ENCODE measurements at places on chromosomes 6 and 20. TPM values are rescaled to one million over a fixed set of nuclear protein-coding genes. Genes with fewer than 3 reads are reported as not detected.

Gene LPA
- not detected for total RNA-seq

Gene HLA-DQA1
- total RNA-seq, result 0.86 TPM

Gene GPR6
- not detected for total RNA-seq

Gene DLL1
- total RNA-seq, result 5.3 TPM

Gene CDC25B
- total RNA-seq, result 223 TPM

Gene CLDN20
- total RNA-seq, result not detected

Gene AKAP12
- total RNA-seq, result 1,220 TPM

Gene ERVFRD-1
- total RNA-seq, result not detected

DNA sequence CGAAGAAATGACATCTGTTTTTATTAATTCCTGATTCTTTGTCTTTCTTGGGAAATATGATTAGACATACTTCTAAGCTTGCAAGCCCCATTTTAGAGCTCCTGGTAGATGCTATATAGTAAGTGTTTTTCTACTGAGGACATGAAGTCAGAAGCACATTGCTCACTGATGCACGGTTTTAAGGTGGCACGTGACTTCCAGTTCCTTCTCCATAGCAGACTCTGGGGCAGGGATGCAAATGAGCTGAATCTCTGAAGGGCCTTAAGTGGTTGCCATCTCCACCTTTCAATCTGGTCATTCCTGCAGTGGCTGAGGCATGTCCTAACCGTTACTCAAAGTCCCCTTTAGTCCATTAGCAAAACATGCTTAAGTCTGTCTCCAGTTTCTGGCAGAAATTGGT, 421.2 kb upstream of the HTR1E start:
- no peak for DNase-seq

GRCh38 chr6:152848919-152849318, 98.3 kb downstream of the VIP start:
- DNase-seq, result no peak

- DNase-seq, result no peak
These were observed 296.5 kb upstream of the RUNX2 start for GRCh38 chr6:45031601-45032000.

DNA sequence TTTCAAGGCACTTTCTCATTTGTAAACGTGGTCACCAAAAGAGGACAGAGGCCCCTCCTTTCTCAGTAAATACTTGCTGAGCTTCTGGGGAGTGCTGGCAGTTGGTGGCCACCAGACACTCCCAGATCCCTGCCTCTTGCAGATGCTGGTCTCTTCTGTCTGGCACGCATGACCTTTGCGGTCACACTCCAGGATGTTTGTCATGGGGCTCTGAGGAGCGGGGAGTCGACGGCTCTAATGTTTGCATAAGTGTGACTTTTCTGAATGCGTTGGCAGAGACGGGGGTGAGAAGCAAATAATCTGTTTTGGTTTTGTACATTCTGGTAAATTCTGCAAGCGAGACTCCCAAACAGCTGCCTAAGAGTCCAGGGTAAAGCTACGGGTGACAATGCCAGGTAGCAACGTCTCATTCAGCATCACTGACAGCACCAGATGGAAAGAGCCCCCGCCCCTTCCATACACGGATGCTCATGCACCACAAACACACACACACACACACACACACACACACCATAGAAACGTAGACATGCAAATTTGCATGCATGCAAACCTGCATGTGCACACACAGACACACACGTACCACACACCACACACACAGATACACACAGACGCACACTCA, 101.1 kb downstream of the YTHDF1 start:
- no peak for DNase-seq

DNA sequence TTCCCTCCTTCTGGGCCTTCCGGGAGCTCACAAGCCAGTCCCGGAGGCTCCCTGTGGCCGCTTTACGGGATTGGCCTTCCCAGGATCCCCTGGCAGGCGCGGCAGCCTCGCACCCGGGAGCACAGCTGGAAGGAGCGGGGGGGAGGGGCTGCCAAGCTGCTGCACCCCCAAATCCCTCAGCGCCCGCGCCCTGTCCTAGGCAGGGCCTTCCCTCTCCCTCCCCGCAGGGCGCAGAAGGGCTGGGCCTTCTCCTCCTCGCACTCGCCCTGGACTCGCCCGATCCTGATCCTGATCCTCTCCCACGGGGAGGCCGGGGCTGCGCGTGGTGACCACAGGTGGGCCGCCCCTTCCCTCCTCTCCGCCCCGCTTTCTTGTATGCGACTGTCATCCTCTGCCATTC, 146.4 kb downstream of the FNDC1 start:
- DNase-seq, result no peak

- no peak for DNase-seq
These were observed 29.7 kb downstream of the FYN start for GRCh38 chr6:111843347-111844147.

DNA sequence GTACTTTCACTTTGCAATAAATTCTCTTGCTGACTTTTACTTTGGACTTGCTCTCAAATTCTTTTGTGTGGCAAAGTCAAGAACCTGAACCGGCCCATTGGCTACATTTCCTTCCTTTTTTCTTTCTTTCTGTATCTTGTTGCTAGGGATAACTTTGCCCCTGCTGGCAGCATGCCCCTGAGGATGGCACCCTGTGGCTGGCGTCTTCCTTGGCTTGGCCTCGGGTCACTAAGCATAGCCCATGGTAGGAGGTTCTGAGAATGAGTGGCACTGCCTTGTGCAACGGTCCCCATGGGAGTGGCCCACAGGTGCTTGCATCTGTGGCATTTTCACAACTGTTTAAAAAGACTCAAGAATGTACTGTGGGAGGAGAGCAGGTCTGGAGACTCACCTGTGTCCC, 14.0 kb upstream of the HLA-F start:
- no peak for DNase-seq

DNA sequence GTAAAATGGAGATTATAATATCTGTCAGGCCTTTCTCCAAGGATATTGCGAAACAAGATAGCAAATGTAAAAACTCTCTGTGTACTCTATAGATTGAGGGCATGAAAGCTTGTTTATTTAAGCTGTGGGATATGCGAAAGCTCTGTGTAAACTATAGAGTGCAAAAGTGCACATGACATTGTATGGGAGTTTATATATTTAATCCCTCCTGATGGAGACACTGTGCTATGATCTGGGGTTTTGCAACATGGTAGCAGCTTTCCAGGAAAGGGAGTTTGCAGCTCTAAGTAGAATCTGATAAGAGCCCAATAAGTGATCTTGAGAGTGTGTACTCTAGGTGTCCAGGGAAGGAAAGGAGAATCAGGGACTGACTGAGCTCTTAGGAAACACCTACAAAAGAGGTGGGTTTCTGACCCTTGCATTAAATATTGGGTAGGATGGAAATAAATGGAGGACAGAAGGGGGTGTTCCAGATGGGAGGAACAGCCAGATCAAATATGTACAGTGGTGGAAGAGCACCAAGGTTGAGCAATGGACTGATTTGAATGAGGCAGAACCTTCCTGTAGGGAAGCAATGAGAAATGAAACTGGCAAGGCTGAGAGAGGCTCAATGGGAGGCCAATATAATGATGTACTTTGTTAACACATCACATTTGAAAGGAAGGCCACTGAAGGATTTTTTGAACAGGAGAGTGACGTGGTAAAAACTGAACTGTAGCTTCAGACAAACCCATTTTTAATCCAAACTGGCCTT, 450.1 kb downstream of the GJA1 start:
- no peak for DNase-seq

GRCh38 chr20:8073024-8073832, 53.7 kb upstream of the TMX4 start:
- no peak for DNase-seq

- DNase-seq, result no peak
These were observed 70.6 kb upstream of the GGTLC1 start for GRCh38 chr20:24059174-24059573.

DNA sequence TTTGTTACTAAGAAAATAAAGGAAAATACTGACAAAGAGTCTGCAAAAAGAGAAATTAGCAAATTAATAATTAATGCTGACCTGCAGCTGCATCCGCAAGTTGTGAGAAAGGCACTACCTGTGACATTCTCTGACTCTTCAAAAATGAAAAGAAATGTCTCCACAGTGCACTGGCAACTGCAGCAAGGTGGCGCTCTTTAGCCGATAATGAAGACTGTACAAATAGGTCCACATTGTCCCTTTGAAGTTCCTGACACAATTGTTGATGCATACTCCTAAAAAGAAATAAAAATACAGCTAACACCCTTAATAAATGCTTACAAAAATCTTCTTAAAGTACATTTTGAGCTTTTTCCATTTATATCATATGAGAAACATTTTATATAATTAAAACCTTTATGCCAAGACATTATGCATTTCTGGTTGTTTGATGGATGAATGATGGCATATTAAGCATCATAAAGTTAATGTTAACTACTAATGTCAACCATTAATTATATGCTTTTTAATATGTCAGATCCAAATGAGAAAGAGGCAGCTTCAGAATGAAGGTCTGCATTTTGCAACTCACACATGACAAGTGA, 96.5 kb downstream of the MMS22L start:
- peak; percentile 42 for DNase-seq

DNA sequence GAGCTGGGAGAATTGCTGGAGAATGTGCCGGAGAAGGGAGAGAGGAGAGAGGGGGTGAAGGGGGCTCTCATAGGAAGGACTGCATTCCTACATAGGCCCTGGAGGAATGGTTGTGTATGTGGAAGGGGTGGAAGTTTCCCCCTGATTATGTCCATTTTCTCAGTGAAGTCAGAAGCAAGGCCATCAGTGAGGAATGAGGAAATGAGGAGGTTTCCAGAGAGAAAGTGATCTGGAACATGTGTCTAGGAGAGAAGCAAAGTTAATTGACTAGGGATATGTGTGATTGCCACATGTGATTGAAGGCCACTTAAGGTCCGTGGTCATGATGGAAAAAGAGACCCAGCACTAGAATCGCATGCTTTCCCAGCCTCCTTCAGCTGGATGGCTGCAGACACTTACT, 42.3 kb downstream of the TBPL1 start:
- DNase-seq, result no peak

GRCh38 chr20:18003897-18004296, 35.1 kb downstream of the MGME1 start:
- DNase-seq, result no peak

DNA sequence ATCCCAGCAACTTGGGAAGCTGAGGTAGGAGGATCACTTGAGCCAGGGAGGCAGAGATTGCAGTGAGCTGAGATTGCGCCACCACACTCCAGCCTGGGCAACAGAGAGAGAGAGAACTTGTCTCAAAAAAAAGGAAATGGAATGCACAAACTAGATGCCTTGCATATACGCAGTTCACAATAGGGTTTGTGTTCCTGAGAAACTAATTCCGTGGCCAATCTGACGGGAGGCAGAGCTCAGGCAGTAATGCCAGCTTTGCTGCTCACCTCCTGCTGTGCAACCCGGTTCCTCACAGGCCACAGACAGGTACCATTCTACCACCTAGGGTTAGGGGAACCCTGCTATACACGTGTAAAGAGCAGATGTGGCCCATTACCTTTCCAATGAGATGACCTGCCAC, 1.4 kb downstream of the CDK5RAP1 start:
- no peak for DNase-seq

- DNase-seq, result no peak
These were observed 67.8 kb downstream of the TAF4 start for GRCh38 chr20:61997891-61998290.

- no peak for DNase-seq
These were observed 51.1 kb downstream of the L3MBTL3 start for GRCh38 chr6:130069485-130069884.

DNA sequence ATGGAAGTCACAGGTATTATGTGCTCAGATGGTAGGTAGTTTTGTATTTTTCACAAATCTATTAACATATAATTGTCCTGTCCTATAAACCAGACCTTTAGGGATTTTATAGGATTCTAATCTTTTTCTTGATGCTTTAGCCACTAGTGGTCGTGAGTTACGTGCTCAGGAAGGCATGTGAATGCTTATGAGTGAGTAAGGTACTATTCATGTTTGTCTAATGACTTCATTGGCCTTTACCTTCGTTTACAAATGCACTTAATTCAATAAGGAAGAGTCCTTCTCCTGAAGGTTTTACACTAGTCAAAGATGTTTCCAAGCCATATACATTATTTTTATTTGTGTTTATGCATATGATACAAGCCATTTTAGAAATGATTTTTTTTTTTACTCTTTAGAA, 23.0 kb downstream of the PACRG start:
- no peak for DNase-seq

DNA sequence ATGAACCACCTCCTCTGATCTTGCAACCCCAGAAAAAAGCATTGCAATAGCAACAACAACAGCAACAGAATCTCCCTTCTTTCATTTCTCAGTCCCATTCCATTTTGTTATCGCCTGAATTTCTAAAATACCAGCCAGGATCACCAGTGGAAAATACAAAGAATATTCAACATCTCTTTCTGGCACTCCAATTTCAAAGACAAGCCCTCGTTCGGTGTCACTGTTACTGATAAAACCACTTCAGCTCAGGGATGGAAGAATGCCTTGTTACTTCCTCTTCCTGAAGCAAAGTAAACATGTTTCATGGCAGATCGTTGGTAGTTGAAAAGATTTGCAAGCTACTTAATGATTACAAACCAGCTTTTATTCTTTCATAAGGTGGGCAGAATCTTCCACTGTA, 94.0 kb upstream of the SPTLC3 start:
- no peak for DNase-seq

DNA sequence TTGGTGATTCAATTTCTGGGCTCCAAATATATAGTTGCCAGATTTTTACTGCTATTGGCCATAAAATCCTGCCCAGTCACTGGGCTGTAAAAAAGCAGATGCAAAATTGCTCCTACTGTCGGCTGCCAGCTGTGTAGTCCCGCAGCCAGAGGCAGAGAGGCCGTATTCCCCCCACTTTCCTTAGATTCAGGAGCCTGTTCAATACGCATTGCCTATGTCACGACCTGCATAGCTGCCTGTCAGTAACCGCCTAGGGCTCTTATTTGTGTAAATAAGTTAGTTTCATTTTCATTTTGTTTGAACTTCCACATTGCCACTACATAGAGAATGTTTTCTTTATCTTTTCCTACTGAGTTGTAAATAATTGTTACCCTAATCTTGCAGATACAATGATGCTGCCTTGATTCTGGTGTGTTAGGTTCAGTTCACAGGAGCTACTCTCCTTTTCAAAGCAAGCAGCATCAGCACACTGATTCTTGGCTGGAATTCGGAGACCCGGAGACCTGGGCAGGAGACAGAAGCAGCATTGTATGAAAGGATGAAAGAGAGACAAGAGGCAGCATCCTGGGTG, 46.0 kb upstream of the UST start:
- no peak for DNase-seq

DNA sequence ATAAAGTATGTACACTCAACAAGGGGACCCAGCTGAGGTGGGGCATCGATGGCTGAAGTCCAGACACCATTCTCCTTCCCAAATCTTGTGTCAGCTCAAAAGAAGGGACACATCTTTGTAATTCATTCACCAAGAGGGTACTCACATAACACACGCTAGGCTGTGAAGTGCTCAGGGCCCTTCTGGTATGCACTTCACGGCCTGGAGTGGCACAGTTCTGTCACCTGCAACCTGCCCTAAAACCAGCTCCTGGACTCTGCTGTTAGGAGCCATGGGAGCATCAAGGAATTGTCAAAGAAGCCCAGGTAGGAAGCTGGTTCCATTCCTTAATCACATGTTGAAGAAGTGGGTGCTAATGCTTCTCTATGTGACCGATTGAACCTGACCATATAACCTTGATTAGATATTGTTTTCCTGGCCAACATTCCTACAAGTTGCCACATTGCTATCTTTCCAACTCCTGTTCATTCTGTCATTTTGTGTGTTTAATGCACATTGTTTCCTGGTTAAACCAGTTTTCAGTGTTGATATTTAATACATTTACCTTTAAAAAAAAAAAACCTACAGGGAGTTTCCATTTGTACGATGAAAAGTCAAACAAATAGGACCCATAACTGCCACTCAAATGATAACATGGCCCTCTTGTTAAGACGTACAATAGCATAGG, 127.3 kb downstream of the TNFRSF21 start:
- no peak for DNase-seq

GRCh38 chr6:31355583-31355948, 1.4 kb downstream of the HLA-B start:
- DNase-seq, result no peak
